A673 (cell line): ENCODE measurements at places on chromosomes 7 and 10.

GRCh38 chr7:127473409-127473808 is 80.9 kb upstream of the ZNF800 start:
- no peak for DNase-seq

DNA sequence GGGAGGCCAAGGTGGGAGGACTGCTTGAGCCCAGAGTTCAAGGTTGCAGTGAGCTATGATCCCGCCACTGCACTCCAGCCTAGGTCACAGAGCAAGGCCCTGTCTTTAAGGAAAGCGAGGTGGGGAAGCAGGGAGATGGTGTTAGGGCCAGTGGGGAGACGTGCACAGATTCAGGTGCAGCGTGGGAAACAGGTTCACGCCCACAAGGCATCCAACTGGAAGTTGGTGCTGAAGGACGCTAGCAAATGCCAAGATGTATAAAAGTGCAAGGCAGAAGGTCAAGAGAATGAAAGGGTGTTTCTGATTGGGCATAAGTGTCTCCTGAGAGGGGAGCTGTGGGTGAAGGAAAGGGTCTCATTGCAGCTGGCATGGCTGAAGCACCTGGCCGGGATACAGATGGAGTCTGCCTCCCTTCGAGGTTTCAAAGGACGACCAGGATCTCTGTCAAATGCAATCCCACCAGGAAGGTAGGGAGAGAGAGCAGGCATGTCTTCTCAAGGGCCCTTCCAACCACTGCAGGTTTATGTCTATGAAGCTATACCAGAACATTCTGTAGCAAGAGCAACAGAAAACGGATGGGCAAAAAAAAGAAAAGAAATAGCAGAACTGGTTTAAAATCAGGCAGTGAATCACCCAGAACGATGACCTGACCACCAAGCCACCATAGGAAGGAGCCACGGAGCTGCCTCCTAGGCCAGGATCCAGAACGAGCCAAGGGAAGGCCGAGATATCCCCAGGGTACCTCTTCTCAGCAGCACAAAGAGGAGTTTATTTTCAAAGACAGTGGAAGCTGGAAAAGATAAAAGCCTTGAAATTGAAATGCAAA is 43.2 kb downstream of the GSDME start:
- DNase-seq = no peak

DNA sequence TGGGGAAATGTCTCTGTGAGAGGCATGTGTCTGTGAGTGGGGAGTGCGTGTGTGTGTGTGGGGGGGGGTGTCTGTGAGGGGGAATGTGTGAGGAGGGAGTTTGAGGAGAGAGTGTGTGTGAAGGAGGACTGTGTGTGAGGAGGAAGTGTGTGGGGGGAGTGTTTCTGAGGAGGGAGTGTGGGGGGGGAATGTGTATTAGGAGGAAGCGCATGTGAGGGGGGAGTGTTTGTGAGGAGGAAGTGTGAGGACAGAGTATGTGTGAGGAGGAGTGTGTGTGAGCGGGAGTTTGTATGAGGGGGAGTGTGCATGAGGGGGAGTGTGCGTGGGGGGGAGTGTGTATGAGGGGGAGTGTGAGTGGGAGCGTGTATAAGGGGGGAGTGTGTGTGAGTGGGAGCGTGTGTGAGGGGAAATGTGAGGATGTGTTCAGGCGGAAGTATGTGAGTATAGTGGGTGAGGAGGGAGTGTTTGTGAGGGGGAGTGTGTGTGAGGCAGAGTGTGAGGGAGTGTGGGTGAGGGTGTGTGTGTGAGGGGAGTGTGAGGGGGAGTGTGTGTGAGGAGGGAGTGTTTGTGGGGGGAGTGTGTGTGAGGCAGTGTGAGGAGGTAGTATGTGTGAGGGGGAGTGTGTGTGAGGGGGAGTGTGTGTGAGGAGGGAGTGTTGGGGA is 21.8 kb upstream of the PTPRN2 start:
- DNase-seq = no peak

DNA sequence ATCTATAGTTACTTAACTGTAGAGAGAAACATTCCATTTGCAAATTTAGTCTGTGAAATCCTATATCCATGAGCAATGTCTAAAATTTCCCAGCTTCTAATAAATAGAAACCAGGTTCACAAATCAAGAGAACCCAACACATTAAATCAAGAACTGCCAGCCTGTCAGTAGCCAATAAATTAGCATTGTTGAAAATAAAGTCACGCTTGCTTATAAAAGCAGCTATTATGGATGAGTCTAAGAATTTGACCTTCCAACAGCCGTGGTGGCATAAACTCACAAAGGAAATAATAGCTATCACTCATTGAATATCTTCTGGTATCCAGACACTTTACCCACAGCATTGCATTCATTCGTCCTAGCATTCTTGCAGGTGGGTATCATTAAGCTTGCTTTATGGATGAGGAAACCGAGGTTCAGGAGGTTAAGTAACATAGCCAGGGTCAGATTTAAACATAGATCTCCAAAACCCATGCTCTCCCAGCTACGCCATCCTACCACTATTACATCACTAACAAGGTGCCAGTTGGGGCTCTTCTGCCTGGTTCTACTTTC is 260.1 kb upstream of the YAE1 start:
- DNase-seq = no peak

- DNase-seq = no peak
These were observed 18.9 kb downstream of the MACC1 start for GRCh38 chr7:20198260-20198659.
